ENCODE measurements at places on chromosomes 4 and X.

- no peak for DNase-seq
Observed at GRCh38 chr4:186351668-186352194, 85.7 kb downstream of the F11 start.

GRCh38 chr4:107348188-107349050 lies 312.3 kb upstream of the DKK2 start:
- DNase-seq: no peak

GRCh38 chr4:85828027-85828890 lies 353.3 kb downstream of the ARHGAP24 start:
- DNase-seq: no peak

GRCh38 chr4:45186249-45186648 lies 459.9 kb upstream of the GNPDA2 start:
- no peak for DNase-seq

DNA sequence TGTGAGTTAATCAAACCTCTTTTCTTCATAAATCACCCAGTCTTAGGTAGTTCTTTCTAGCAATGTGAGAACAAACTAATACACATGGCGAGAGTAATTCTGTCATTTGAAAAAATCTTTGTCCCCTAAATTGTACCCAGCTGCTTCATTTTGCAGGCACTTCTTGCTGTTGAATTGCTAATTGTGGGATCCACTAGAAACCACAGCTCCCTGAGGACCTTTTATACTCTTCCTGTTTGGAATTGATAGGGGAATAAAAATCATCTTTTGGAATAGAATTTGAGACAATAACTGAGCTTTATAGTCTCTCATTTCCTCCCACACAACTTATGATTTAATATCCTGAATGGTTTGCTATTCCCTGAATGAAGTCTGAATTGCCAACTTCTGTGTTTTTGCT lies 170.2 kb downstream of the PACRGL start:
- DNase-seq: no peak

- no peak for DNase-seq
Observed at GRCh38 chr4:27574743-27575142, 714.1 kb downstream of the STIM2 start.

DNA sequence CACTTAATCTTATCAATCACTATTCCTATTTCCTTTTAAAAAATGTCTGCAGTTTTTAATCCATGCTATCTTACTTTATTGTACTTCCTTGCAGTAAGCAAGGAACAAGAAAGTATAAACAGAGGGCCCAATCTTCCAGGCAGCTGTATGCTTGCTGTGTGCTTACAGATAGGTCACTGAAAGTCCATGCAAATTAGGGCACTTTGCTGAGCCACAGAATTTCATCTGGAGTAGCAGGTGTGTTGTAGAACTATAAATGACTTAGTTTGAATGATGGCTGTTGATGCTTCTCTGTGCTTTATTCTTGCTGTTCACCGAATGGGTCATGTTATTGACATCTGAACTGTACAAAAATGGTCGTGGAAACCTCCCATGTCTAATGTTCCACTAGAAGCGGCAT lies 154.6 kb downstream of the ATOH1 start:
- DNase-seq: no peak
